Muscle of leg (tissue), 16 donors: ENCODE measurements at places on chromosomes 7 and 10. TPM values are rescaled to one million over a fixed set of nuclear protein-coding genes. Genes with fewer than 3 reads are reported as not detected.
A peak's percentile ranks its signal among the peaks of the same experiment; 100 is the strongest.

The PON3 gene
- 5.0 TPM for total RNA-seq

The NOLC1 gene
- 34.5 TPM for total RNA-seq

The AP5Z1 gene
- total RNA-seq: 12.8 TPM

The HABP2 gene
- total RNA-seq: 0.04 TPM

The TMEM270 gene
- total RNA-seq: not detected

The HECTD2 gene
- total RNA-seq: 13.5 TPM

The GIMAP4 gene
- total RNA-seq: 23.4 TPM

GRCh38 chr10:115093776-115094408, 727 bp downstream of the ATRNL1 start:
- DNase-seq: no peak

DNA sequence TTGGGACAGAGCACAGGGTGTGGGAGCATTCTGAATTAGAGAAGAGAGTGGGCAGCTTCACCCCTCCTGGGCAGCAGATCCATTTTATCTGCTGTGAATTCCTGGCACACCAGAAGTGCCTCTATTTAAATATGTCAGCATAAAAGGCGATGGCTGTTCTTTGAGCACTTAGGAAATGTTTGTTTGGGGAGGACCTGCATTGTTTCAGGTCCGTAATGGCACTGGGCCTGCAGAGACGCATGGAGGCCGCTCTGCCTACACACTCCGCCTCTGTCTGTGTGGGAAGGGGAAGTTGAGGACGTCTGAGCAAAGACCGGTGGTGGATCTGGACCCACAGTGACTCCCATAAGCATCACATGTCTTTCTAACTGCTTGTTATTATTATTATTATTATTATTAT, 253.2 kb downstream of the CAMK1D start:
- DNase-seq: no peak

DNA sequence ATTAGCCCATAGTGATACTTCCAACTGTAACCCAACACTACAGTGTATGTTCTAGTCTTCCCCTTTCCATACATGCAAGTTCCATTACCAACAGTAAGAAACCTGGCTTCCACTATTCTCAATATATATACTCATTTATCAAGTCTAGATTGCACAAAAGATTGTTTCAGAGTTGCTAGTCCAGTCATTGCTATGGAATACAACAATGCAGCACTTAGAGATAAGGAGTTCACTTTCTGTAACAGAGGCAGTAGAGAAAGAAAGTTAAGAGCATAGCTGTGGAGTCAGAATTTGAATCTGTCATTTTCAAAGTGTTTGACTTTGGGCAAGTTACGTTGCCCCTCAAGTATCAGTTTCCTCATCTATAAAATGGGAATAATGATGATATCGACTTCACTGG, 90.1 kb downstream of the RTKN2 start:
- DNase-seq: no peak

DNA sequence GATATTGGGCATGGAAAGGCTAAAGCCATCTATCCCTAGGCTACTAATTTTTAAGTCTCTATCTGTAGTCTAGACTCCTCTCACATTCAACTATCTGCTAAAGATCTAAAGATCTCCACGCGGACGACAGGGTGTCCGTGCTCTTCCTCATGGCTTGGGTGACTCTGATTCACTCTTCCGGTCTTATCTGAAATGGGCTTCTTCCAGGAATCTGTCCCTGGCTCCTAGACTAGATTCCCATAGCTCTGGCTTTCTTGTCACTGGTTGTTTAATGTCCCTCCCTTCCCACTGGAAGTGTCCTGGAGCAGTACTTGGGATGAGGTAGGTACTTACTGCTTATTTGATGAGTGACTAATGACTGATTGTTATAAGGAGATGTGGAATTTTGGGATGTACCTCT, 62.0 kb upstream of the PODXL start:
- DNase-seq: no peak

DNA sequence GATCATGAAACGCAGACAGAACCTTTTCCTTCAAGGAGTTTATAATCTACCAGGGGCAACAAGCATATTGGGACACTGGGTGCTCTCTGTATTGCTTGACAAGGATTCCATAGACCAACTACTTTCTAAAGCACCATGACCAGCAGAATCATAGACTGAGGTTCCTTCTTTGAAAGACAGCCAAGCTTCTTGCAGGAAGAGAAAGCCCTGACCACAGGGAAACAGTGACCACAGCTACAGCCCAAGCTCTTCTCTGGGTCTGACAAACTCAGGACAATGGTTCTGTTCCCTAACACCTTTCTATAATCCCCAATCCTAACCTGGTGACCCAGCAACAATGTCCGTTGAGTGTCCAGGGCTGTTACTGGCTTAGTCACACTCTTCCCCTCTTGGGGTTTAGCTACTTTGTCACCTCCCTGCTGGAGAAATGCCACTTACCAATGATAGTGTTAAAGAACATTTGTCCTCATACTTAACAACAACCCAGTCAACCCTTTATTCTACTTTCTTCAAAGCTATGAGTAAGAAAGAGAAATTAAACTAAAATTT, 155.7 kb downstream of the JAZF1 start:
- peak; percentile 41 for DNase-seq

DNA sequence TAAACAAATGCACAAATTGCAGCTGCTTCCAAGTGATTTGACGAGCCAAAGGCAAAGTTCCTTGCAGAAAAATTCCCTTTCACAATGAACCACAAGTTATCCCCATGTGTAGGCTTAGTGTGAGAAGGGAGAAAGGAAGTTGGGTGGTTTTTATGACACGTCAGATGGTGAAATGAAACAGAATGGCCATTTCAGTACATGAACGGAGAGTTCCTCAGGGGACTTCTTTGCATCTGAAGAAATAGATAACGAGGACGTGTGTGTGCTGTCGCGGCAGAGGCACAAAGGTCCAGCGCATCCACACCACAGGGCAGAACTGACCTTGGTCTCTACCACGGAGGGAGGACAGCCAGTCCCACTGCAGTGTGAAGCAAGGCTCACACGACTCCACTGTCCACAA, 135.9 kb downstream of the PAXIP1 start:
- no peak for DNase-seq

DNA sequence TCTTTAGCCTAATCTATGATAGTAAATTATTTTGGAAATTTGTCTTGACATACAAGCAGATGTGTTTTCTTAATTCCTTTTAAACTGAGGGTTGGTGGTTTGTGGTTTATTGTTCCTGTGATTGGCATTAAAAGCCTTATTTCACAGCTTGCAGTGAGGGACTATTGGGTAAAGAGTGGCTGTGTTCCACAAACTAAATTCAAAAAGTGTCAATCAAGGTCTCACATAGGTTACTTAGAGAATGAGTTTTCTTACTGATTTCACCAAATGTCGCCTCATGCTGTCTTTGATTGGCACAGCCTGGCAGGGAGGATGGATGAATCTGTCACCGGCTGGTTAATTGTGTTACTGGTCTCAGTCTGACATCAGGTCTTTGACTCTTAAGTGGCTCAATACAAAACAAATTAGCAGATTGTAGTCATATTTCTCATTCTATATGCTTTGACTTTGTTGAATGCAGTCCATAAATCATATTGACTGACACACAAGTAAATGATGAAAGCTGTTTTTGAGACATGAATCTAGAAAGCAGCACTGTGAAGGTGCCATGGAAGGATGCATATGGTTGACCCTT, 66.8 kb upstream of the CYP26C1 start:
- DNase-seq: no peak
